Cardiac muscle cell (in vitro differentiated cells and primary cell): ENCODE measurements at places on chromosomes 5 and 9.

- DNase-seq, result peak; percentile 44
Measured at GRCh38 chr5:158716668-158717067, 383.0 kb downstream of the EBF1 start.

- no peak for DNase-seq
Measured at GRCh38 chr5:32514806-32515205, 70.3 kb upstream of the ZFR start.

DNA sequence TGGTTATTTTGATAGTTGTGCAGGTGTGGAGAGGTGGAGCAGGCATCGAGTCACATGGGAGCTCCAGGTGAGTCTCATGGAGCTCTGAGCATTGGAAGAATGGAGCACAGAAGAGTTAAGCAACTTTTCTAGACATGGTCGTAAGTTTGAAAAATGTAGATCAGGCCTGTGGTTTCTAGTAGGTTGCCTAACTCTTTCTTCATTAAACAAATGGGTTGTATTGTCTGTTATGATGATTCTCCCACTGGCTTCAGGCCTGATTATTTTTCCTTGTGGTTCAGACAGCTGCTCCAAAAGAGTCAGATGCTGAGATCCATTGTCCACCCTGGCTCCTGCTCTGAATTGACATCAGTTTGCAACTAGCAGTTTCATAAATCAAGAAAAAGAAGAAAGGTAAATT is 80.3 kb upstream of the RPS23 start:
- peak; percentile 83 for DNase-seq

DNA sequence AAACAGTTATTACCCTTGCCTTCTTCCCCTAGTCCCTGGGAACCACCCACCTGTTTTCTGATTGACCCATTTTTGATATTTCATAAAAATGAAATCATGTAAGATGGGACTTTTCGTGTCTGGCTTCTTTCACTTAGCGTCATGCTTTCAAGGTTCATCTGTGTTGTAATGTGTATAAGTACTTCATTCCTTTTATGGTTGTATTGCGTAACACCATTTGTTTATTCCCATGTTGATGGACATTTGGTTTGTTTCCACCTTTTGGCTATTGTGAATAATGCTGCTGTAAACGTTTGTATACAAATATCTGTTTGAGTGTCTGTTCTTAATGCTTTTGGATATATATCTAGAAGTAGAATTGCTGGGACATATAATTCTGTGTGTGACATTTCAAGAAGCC is 650.1 kb upstream of the COX7C start:
- no peak for DNase-seq

GRCh38 chr5:136031711-136032110 is 2.9 kb downstream of the TGFBI start:
- DNase-seq, result no peak

- DNase-seq, result no peak
Measured at GRCh38 chr9:25600501-25600900, 77.7 kb downstream of the TUSC1 start.

DNA sequence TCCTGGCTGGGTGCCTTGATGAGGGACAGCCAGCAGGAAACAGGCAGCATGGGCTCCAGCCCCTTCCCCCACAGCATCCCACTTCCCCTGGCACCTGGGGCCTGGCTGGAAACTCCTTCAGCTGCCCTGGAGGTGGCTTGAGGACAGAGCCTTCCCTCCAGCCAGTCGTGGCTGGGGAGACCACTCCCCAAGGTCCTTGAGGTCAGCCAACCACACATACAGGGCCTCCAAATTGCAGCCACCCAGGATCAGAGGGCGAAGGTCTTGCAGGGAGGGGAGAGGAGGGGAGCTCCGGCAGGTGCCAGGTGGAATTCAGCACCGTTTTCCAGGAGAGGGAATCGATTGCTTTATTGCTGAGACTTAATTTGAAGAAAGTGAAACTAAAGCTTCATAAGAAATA is 280.4 kb downstream of the PBX3 start:
- DNase-seq, result no peak

GRCh38 chr5:168778536-168778935 is 199.4 kb upstream of the PANK3 start:
- no peak for DNase-seq

DNA sequence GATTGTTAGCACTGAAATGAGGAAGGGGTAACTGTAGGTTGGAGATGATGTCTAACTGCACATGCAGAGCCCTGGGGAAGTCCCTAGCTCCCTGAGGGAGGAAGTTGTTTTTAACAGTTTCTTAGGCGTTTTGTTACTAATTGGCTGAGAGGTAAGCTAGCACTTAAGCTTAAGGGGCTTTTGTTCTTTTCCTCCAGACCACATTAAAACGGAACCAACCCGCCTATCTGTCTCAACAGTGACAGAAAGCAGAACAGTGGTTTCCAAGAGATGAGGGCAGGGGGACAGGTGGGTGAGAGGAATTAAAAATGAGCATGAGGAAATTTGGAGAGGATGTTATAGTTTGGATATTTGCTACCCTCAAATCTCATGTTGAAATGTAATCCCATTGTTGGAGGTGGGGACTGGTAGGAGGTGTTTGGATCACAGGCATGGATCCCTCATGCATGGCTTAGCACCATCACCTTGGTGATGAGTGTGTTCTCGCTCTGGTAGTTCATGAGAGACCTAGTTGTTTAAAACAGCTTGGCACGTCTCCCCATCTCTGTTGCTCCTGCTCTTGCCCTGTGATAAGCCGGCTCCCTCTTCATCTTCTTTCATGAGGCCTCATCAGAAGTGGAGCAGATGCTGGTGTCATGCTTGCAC is 38.9 kb downstream of the LYRM7 start:
- no peak for DNase-seq

GRCh38 chr5:35237580-35238376 is 7.5 kb upstream of the PRLR start:
- DNase-seq, result no peak

DNA sequence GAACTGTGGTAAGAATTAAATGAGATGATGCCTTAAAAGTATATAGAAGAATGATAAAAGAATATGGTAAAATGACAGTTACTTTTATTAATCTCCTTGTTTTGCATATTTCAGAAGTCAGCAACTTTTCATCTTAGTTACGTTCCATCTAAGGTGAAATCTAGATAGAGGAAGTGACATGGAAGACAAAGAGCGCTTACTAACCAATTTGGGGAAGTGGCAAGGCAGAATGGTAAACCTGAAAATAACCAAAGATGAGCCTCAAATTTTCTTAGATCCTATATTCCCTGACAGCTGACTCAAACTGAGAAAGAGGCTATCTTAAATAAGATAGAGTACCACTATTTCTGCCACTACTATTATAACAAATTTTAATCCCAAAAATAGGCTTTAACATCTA is 52.5 kb downstream of the FGF10 start:
- DNase-seq, result no peak

DNA sequence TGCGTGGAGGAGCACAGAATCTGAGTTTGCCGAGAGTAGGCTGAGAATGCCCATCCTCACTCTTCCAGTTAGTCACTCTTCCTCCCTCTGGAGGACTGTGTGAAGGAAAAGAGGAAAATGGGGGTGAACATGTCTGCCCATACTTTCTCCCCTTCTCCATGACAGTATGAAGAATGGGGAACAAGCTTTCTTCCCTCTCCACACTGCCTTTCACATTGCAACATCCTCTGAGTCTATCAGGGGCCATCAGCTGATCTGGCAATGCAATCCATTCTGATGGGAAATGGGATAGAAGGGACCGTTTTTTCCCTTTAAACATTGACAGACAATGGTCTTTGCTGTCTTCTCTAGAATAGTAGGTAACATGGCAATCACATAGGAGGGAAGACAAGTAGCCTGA is 56.8 kb downstream of the UGCG start:
- DNase-seq, result no peak

DNA sequence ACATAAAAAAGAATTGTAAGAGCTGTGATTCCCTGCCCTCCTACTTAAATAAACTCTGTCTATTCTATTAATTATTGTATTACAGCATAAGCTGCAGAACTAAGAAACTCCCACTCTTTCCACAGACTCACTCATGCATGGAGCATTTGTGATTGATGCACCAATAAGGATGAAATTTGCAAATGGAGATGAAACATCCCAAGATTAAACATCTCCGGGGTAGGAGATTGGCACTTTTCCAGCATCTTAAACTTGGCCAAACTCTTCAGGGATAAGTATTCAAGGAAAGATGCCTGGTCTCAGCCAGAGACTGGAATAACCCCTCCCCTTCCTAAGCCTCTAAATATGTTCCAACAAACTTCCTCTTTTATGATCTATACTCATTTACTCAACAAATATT is 472.0 kb downstream of the ACTL7B start:
- no peak for DNase-seq

GRCh38 chr5:157839157-157839795 is 19.7 kb downstream of the CLINT1 start:
- no peak for DNase-seq

DNA sequence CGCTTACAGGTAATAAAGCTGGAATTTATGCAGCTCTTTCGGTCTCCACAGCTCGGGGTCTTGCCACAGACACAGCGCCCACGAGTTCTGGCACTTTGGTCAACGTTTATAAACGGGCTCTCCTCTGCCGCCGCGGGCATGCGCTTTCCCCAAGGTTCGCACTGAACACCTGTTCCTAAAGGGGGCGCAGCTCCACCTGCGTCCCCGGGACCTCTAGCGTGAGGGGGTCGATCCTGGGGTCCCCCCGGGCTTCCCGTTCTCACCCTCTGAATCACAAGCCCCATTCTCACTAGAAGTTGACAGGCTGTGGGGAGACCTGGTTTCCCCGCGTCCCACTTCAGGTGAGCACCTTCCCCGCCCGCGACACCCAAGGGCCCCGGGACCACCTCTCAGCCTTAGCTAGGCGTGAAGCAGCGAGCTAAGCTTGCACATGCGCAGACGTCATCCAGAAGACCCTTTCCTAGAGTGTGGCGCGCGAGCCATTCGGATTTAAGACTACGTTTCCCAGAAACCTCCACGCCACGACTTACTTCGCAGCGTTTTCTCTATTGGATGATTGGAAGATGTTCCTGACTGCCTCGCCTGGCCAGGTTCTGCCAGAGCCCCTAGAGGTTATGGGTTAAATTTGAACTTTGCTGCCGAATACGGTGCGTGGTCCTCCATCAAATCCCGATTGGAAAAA is 21.3 kb upstream of the ZNF782 start:
- DNase-seq, result peak; percentile 98

DNA sequence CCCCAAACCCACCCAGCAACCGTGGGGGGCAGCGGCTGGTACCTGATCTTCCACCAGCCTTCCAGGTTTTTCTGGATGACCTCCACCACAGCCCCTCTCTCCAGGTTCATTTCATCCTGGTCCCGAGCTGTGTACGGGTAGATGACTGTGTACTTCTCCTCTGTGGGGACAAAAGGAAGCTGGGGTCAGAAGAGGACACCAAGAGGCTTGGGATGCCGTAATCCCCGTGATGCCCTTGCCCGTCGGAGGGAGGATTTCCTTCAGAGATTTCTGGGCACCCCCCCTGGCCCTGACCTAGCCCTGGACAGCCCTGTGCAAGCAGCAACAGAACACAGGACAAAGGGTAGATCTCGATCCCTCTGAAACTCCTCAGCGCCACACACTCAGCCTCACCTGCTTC is 70.3 kb upstream of the UBTD2 start:
- no peak for DNase-seq

- DNase-seq, result no peak
Measured at GRCh38 chr5:68011259-68011760, 204.2 kb upstream of the PIK3R1 start.

DNA sequence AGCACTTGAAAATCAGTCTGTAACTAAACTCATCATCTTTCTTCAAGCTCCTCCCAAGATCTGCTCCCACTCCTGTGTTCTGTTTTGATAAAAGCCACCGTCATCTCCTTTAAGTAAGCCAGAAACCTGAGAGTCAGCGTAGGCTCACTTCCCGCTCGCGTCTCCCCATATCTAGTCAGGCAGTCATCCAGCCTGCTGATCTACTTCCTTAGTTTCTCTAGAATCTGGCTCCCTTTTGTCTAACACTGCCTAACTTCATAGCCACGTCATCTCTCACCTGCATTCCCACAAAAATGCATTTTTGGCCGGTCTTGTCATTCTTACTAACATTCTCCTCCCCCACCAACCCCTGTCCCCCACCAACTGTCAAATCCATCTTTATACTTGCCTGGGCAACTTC is 3.0 kb upstream of the TJP2 start:
- peak; percentile 80 for DNase-seq

DNA sequence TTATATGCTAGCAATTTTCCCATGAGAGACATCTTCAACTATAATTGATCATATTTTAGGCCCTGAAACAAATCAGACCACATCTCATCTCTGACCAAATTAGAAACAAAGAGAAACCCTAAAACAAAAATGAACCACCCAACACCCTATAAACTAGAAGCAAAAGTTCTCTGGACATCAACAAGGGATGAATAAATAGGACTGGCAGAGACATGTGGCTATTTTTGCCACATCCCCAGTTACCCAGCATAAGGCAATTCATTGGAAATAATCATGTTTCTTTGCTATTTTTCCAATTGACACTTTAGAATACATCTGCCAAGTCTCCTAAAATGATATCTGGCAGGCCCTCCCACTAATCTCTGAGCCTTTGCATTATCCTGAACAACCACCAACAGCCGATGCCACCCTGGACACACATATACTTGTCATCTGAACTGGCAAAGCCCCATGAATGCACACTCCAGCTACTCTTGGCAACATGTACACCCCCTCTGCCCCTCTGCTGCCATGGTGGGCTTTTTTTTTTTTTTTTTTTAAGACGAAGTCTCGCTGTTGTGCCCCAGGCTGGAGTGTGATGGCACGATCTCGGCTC is 53.5 kb upstream of the EQTN start:
- DNase-seq, result no peak

DNA sequence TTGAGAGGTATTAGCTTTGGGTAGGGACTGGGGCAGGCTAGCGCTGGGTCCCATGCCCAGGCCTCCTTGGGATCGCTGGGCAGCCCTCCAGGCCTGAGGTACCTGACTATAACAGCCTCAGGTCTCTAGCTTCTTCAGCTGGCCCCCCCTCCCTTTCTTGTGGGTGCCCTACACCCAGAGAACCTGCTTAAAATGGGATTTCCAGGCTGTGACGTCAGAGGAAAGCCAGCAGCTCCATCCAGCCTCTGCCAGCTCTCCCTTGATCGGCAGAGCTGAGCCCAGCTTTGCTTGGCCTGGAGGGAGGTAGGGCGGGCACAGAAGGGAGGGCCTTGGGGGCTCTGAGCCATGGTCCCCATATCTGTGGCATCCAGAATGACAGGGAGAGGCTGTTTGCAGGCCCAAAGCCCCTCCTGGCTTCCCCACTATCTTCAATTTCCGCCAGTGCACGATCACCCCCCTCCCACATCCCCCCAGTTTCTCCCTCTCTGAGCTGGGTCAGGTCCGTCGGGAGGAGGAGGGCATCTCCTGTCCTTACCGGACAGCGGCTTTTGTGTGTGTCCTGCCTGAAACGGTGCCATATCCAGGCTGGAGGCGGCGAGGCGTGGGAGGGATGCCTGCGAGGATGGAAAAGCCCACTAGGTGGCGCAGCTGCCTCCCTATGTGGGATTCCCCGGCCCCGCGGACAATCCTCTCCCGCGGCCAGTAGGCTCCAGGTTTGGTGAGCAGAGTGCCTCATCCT is 10.8 kb downstream of the REEP2 start:
- DNase-seq, result peak; percentile 93
